ENCODE measurements at places on chromosomes 1 and 21.

- no peak for DNase-seq
These were observed 1.4 kb upstream of the SPATA1 start for GRCh38 chr1:84504580-84505492.

DNA sequence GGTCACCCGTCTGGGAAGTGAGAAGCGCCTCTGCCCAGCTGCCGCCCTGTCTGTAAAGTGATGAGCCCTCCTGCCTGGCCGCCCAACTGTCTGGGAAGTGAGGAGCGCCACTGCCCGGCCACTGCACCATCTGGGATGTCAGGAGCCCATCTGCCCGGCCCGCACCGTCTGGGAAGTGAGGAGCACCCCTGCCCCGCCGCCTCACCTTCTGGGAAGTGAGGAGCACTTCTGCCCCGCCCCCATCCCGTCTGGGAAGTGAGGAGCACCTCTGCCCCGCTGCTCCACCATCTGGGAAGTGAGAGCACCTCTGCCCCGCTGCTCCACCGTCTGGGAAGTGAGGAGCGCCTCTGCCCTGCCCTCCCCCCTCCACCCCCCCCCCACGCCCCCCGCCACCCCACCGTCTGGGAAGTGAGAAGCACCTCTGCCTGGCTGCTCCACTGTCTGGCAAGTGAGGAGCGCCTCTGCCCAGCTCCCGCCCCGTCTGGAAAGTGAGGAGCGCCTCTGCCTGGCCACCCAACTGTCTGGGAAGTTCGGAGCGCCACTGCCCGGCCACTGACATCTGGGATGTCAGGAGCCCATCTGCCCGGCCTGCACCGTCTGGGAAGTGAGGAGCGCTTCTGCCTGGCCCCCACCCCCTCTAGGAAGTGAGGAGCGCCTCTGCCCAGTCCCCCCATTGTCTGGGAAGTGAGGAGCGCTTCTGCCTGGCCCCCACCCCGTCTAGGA lies 4.5 kb upstream of the ZZZ3 start:
- no peak for DNase-seq

GRCh38 chr1:206911064-206911663 lies 10.6 kb downstream of the FCMR start:
- peak; percentile 39 for DNase-seq

- no peak for DNase-seq
These were observed 11.7 kb upstream of the IFNLR1 start for GRCh38 chr1:24198766-24199165.

DNA sequence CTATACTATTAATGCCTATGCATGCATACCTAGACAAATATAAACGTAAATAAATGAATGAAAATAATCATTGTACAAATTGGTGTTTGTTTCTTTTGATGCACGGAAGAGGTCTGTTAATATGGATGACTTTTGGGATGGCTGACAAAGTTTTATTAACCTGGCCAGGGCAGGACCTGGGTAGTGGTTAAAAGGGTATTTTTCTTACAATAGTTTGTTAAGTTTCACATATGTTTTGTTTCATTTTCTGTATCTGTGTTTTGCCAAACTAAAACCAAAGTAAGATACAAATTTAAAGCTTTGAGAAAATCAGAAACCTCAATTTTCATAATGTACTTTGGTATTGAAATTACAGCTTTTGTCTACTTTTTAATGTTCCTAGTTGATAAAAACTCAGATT lies 222.7 kb upstream of the OLFM3 start:
- no peak for DNase-seq

- no peak for DNase-seq
These were observed 3.9 kb downstream of the SPEN start for GRCh38 chr1:15851210-15852035.

GRCh38 chr21:30138483-30138882 lies 28.1 kb downstream of the CLDN17 start:
- DNase-seq: no peak

GRCh38 chr1:8302081-8302956 lies 15.6 kb upstream of the SLC45A1 start:
- no peak for DNase-seq

GRCh38 chr21:34671891-34672290 lies 3.1 kb downstream of the CLIC6 start:
- DNase-seq: no peak

All from COR-L47 (cell line).